NCI-H1092 (cell line): ENCODE measurements at places on chromosomes 2 and 18.

- DNase-seq, result no peak
These were observed 43.9 kb downstream of the SOX11 start for GRCh38 chr2:5736050-5736449.

GRCh38 chr18:25141886-25142285 is 210.1 kb downstream of the ZNF521 start:
- DNase-seq, result no peak

DNA sequence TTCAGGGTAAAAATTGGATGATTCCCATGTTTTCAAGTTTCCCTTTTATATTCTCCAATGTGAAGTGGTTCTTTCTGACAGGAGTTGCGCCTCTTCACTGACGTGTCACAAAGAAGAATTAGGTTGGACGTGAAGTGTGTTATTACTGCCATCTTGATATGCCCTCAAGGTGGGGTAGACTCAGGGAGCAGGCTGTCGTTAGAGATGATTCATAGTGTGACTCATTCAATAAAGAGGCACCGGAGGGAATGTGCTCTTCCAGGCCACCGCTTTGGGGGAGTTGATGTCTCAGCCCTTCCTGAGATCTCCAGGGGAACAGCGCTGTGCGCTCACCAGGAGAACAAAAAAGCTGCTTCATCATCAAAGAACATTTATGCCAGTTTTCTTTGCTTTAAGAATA is 3.6 kb upstream of the DGKD start:
- no peak for DNase-seq

DNA sequence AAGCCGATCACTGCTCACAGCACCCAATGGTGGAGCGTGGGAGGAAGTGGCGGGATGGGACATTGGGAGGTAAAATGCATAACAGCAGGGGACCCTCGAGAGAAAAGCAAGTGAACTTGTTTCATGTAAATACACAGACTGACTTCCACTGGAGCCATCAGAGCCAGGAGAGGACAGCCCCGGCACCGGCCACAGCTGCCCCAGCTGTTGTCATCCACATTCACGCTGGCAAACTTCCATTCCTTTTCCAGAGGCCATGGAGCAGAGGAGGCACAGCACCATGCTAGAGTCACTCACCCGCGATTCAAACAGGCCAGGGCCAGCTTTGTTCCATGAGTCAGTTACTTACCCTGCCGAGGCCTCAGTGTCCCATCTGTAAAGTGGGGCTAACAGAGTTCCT is 610.9 kb upstream of the SALL3 start:
- no peak for DNase-seq

- no peak for DNase-seq
These were observed 903.3 kb upstream of the KLHL29 start for GRCh38 chr2:22481486-22482259.

DNA sequence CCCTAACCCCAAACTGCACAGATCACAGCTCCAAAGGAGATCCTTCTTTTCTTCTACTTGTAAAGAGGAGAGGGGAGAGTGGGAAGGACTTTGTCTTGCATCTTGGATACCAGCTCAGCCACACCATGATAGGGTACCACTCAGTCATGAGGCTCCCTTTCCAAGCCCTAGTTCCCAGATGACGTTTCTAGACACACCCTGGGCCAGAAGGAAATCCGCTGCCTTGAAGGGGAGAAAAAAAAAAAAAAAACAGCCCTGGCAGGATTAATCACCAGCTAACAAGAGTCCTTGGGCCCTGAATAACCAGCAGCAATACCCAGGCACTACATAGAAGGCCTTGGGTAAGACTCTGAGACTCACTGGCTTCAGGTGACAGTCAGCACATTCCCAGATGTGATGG is 36.9 kb downstream of the ST8SIA3 start:
- DNase-seq, result no peak

- no peak for DNase-seq
These were observed 37.6 kb downstream of the NXPH2 start for GRCh38 chr2:138742441-138743057.

DNA sequence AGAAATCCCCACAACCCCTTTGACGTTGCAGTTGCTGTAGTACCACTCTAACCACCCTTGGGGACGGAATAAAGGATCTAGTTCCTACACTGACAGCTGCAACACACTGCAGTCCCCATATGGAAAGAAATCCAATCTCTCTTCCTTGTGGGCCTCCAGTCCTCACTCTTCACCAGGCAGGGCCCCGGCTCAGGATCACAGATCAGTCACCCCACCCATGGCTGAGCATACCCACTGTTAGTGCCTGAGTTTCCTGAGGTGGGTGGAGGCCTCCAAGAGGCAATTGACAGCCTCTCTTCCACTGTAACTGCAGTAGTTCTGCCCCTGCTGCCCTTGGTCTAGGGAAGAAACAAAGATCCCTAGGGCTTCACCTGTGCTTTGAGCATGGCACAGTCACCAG is 670.0 kb upstream of the CDH2 start:
- DNase-seq, result no peak
